ENCODE measurements at places on chromosomes 3 and 15.
A peak's percentile ranks its signal among the peaks of the same experiment; 100 is the strongest.

- DNase-seq, result no peak
Measured at GRCh38 chr15:40593165-40593564, 884 bp upstream of the KNL1 start.

DNA sequence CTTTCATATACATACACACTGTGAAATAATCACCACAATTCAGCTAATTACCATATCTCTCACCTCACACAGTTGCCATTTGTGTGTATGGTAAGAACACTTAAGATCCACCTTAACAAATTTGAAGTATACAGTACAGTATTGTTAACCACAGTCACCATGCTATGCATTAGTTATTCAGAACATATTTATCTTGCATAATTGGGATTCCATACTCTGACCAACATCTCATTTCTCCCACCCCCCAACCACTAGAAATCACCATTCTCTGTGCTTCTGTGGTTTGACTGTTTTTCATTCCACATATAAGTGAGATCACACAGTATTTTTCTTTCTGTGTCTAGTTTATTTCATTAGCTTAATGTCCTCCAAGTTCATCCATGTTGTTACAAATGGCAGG lies 247.7 kb upstream of the CTNNB1 start:
- DNase-seq, result no peak

- DNase-seq, result no peak
Measured at GRCh38 chr3:67437090-67437489, 217.3 kb downstream of the SUCLG2 start.

GRCh38 chr3:54950391-54951003 lies 22.6 kb upstream of the LRTM1 start:
- no peak for DNase-seq

- no peak for DNase-seq
Measured at GRCh38 chr15:70059476-70060213, 38.1 kb downstream of the TLE3 start.

DNA sequence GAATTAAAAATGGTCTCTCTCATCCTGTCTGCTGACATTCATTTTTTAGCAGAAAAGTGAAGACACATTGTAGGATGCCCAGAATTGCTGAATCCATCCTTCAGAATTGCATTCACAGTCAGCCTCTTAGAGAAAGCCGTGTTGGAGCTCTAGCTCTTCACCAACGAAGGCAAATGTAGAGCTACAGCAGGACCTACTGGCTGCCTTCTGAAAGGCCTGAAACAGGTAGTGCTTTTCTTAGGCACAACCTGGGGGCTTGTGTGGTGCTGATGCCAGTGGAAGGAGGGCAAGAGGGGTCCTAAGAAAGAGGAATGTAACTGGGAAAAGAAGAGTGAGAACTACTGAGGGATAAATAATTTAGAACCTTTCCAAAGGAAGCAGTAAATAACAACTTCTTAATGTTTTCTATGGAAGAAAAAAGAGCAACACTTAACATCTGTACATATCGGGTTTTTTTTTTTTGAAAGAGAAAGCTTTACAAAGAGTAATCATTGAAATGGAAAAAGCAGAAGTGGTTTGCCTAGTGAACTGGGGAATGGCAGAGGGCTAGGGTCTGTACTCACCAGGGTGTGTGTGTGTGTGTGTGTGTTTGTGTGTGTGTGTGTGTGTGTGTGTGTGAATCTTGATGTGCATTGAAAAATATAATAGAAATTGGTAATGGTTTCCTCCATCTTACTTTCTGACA lies 297.8 kb downstream of the SATB1 start:
- DNase-seq, result no peak

DNA sequence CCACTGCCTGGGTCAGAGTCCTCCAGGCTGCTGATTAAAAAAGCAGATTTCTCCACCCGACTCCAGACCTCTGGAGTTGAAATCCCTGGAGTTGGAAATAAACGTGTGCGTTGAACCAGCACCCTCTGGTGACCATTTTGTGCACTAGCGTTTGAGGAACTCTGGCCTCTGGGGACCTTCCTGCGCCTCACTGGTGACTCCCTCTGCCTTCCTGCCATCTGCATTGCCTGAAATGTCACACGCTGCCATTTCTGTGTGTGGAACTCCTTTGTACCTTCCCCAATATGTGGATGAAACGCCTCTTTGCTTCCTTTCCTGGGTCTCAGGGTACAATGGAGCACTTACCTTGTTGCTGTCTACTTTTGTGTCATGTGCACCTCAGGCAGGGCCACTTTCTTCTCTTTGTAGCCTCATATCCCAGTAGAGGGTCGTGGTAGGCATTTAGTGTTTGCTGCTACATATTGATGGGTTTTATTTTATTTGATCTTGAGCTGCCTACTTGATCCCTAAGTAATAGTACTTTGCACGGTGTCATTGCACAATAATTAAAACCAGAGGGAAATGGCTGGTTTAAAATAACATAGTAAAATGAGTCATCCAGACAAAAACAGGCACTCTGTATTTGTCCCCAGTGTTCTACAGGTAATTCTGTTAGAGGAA lies 56.8 kb downstream of the GPR171 start:
- DNase-seq, result peak; percentile 20

DNA sequence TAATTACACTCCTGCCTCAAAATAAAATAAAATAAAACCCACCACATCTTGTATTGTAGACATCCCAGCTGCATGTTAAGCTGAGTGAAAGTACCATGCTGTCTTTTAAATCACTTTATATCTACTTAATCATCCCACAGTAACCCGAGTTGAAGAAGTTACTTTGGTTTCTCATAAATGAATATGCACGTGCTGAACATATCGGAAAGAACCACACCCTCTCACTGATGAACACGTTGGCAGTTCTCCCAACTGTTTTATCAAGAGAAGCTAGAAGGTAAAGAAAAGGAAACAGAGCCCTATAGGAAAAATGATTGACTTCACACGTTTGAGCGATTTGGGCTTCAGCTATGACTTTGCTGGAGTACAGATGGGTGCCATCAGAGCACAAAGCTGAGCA lies 15.9 kb upstream of the TM4SF19 start:
- no peak for DNase-seq

DNA sequence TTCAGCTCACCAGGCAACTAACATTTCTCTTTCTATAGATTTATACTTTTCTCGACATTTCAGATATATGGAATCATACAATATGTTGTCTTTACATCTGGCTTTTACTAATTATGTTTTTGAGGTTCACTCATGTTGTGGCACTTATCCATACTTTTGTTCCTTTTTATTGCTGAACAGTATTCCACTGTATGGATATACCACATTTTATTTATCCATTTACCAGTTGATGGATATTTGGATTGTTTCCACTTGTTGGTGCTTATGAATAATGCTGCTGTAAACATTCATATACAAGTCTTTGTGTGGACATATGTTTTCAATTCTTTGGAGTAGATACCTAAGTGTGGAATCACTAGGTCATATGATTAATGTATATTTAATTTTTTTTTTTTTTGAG lies 97.2 kb downstream of the LEKR1 start:
- DNase-seq, result no peak

DNA sequence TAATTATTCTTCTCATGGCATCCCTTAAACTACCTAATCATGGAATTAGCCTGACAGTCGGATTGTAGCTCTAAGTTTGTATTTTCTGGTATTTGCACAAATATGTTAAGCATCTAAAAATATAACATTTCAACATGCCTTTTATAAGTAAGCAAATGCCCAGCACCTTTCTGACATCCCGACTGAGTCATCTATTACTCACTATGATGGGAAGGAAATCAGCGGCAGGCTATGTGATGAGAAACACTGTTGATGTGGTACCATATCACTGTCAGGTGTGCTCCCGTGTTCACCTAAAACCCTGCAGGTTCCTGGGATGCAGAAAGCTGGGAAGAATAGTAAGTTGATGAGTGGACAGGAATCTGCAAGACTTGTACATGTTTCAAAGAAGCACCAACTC lies 367.8 kb upstream of the IL12A start:
- no peak for DNase-seq

DNA sequence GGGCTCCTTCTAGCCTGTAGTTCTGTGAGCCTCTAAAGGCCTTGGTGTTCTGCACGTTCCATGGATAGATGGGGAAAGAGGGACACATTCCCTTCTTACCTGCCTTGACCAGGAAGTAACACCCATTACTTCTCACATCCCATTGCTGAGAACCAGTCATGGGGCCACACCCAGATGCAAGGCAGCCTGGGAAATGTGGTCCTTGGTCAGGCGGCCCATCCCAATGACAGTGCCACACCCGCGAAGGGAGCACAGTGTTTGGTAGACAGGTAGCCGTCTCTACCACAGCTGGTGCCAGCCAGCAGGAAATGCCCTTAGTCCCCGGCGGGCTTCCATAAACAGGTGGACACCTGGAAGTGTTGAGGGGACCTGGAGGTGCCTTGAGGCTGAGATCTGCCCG lies 23.2 kb upstream of the LCTL start:
- no peak for DNase-seq

GRCh38 chr3:123447749-123448517 lies 957 bp downstream of the ADCY5 start:
- peak; percentile 13 for DNase-seq

GRCh38 chr15:69114331-69114928 lies 46.0 kb upstream of the GLCE start:
- DNase-seq, result no peak

- no peak for DNase-seq
Measured at GRCh38 chr3:186471771-186472170, 72.4 kb downstream of the CRYGS start.

- DNase-seq, result no peak
Measured at GRCh38 chr3:37279856-37280255, 105.5 kb upstream of the LRRFIP2 start.

- DNase-seq, result no peak
Measured at GRCh38 chr3:177306252-177306651, 109.0 kb upstream of the TBL1XR1 start.

DNA sequence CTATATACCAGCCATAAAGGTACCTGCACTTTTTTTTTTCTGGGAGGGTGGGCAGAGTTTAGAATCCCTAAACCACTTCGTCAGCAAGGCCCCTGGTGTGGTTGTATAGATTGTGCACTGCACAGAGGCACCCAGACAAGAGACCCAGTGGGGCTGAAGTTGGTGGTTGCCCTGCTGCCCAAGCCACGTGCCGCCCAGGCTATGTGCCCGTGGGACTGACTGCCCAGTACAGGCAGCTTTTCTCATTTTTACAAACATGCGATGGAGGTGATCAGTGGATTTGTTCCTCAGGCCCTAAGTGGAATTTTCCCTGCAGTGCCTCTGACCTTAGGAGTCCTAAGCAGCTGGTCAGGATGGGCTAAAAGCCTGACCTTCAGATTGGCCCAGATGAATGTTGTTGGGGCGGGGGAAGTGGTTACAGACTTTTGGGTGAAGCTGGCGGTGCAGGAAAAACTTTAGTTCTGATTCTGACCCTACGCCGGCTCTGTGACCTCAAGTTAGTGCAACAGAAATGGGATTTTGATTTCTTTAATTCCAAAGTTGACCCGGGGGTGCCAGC lies 34.9 kb upstream of the LIMD1 start:
- DNase-seq, result no peak

DNA sequence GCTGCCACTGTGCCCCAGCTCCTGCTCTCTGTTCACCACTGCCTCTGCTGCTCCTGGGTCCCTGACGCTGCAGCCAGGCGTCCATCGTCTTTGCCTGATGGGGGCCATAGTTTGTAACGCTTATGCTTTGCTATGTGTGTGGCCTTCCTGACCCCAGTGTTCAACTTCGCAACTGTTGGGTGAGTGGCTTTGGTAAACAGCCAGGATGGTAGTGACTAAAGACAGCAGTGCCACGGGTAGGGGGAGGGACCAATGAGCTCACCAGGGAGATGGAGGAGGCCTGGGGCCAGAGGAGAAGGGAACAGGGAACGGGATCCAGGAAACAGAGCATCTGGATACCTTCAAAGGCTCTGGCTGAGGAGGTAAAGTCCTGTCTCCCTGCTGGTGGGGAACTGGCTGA lies 75.9 kb upstream of the ALDH1L1 start:
- no peak for DNase-seq

DNA sequence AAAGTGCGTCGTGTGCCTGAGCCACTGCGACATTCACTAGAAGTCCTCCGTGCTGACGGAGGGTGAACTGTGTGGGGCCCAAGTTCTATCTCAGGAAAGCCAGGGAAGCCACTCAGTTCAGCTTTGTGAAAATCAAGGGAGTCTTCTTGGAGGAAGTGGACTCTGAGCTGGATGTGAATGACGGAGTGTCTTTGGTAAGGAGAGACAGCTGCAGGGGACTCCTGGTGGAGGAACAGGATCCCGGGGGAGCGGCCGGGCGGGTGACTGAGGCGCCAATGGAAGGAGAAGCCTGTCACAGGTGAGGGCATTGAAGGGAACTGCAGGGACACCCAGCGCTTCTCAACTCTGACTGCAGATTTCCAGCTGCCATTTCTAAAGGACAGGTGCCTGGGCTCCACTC lies 75.6 kb downstream of the APBA2 start:
- DNase-seq, result no peak

Measured in activated T-cell treated with anti-CD3 and anti-CD28 coated beads for 1 hour (primary cell).